Lung (tissue), 17 donors: ENCODE measurements at places on chromosomes 5 and 9. TPM values are rescaled to one million over a fixed set of nuclear protein-coding genes. Genes with fewer than 3 reads are reported as not detected.

- no peak for DNase-seq
Measured at GRCh38 chr5:146222005-146222404, 18.6 kb downstream of the RBM27 start.

Gene SLC25A2
- 0.17 TPM for total RNA-seq

DNA sequence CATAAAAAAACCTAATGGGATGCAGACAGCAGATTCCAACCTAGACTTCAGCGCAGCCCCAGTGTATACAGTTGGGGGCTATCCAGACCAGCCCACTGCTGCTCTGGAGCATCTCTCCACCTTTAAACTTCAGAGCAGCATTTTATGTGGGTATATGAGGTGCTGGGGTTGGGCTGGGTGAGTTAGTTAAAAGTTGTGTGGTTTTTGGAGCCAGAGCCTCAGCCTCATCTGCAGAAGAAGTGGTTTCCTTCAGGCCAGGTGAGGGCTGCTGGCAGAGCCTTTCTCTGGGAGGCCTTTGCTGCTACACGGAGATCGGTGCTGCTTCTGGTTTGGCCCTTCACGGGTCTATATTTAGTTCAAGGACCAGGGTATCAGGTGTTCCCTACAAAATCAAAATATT is 228.3 kb downstream of the PDZD2 start:
- DNase-seq, result no peak

GRCh38 chr5:133756756-133757155 is 144.4 kb upstream of the FSTL4 start:
- no peak for DNase-seq

GRCh38 chr5:42274913-42275312 is 148.3 kb upstream of the GHR start:
- DNase-seq, result no peak

Gene TMEM252
- not detected for total RNA-seq
